ENCODE measurements at places on chromosomes 5 and 9.
A peak's percentile ranks its signal among the peaks of the same experiment; 100 is the strongest.

GRCh38 chr5:56316299-56316994 is 83.3 kb upstream of the ANKRD55 start:
- peak; percentile 60 for DNase-seq

DNA sequence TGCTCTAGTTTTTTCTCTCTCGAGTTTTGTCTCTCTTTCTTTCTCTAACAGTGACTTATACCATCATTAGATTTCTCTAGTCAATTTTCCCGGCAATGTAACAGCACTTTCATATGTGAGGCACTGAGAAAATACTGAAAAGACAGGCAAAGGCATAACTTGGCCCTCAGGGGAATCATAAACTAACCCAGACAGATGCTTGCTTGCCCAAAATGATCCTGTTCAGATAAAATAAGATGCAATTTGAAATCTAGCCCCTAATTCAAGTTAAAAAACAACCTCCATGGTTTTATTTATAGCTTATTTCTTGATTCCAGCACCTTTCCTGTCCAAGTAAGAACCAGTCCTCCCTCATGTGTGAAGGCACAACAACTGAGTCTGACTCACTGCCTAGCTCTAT is 294.6 kb downstream of the GAS1 start:
- no peak for DNase-seq

GRCh38 chr5:133706506-133707430 is 94.4 kb upstream of the FSTL4 start:
- DNase-seq = no peak

GRCh38 chr9:117616431-117616831 is 87.8 kb upstream of the TLR4 start:
- DNase-seq = no peak

DNA sequence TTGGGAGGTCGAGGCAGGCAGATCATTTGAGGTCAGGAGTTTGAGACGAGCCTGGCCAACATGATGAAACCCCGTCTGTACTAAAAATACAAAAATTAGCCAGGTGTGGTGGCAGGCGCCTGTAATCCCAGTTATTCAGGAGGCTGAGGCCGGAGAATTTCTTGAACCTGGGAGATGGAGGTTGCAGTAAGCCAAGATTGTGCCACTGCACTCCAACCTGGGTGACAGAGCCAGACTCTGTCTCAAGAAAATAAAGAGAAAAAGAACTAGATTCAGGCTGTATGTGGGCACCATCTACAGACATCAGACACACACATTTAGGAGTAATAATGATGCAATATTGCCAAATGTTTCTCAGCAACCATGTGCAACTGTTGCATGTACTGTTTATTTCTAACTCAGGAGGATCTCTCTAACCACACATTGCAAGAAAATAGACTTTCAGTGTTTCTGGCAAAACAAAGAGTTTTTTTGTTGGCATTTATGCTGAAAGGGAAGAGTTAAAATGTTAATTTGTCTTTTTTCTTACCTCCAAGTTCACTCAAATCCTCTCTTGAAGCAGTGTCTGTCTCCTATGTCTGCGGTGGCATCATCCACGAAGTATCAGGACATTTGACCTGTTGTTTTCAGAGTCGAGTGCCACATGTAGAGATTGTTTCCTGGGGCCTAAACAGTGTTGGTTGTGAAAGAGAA is 5.1 kb upstream of the ORM1 start:
- no peak for DNase-seq

DNA sequence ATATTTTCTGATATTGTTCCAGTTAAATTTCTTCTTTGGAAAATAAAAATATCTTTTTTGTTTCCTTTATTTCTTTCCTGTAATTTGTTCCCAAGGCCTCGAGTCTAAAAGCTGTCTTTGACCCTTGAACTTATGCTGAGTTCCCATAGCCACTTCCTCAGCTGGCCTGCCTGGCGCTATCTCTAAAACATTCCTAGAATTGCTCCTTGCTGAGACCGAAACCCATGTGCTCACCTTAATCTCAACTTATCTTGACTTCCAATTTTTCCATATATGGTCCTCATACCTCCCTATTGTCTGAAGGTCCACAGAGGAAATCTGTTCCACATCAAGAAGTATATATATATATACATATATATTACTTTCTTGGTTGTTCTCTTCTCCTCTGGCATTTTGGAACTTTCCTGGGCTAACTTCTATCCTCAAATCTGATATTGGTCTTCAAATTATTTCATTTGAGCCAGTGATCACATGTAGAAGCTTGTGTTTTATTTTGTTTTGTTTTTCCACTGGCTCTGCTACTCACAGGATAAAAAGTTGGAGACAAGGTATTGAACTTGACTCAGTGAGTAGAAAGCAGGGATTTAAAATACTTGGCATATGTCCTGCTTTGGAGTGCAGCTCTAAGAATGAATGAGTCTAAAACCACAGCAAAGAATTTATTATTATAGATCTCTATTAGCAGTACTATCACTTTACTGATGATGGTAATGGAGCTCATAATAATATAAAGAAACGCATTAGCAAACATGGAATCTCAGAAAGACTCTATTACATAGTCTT is 45.2 kb downstream of the ENC1 start:
- DNase-seq = no peak

GRCh38 chr9:70260606-70261005 is 1.8 kb downstream of the SMC5 start:
- no peak for DNase-seq

GRCh38 chr5:10801931-10802666 is 41.1 kb upstream of the DAP start:
- DNase-seq = no peak

DNA sequence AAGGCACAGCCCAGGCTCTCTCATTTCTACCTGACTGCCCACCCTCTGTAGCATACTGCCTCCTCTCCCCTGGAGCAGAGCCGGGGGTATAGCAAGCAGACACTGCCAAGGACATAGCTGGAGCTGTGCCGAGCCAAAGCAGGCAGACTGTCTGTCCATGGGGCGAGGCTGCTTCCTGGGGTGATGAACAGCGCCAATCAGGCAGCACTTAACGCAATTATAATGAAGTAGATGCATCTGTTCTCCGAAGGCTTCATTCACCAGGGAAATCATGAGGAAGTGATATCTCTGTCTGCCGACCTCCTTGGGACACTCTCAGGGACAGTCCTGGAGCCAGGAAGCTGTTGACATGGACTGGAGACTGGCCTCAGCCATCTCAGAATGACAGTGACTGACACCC is 230.7 kb downstream of the ASTN2 start:
- no peak for DNase-seq

GRCh38 chr5:7871653-7872052 is 2.7 kb downstream of the MTRR start:
- DNase-seq = peak; percentile 16

GRCh38 chr5:96036301-96036700 is 74.7 kb upstream of the ELL2 start:
- DNase-seq = no peak

GRCh38 chr9:72457366-72457765 is 64.0 kb upstream of the TMC1 start:
- DNase-seq = no peak

DNA sequence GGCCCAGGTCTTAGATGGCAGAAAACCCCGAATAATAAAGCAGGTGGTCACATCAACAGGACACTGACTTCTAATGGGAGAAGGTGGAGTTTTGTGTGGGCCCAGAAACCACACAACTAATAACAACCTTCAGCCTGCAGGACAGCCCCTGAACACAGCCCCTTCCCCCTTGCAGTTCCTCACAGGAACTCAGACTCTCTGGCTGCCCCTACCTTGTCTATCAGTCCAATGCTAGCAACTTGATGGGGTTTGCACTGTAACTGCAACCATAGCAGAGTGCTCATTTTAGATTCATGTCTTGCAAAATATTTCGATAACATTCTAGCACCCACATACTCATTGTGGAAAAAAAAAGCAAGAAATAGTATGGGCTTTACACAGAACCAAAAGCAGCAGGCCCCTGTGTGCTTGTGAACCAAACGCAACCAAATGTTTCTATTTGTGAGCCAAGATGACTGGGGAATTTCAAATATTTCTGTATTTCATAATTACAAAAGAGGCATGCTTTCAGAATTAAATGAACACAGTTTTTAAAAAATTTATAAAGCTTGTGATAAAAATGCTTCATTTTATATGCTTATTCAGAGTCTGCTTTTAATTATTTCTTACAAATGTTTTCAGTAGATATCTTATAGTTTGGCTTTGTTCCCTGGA is 62.7 kb upstream of the PDE4D start:
- DNase-seq = no peak

GRCh38 chr5:181131514-181131913 is 545 bp upstream of the OR2V1 start:
- no peak for DNase-seq

DNA sequence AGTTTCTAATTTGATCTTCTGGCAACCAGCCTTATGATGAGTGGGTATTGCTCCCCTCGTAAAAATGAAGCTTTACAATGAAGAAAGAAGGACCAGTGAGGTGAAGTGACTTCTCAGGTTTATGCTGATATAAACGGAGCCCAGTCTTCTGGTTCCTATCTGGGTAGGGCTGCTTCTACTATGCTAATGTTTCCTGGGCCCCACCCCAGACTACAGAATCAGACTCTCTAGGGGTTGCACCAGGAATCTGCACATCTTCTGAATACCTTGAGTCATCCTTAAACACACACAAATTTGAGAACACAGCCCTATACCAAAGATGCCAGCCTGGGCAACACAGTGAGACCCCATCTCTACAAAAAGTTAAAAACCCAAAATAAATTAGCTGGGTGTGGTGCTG is 16.2 kb downstream of the BTF3 start:
- DNase-seq = no peak

GRCh38 chr5:157464519-157465171 is 4.6 kb downstream of the NIPAL4 start:
- peak; percentile 23 for DNase-seq

- no peak for DNase-seq
Measured at GRCh38 chr9:108662091-108662875, 193.5 kb downstream of the ACTL7B start.

DNA sequence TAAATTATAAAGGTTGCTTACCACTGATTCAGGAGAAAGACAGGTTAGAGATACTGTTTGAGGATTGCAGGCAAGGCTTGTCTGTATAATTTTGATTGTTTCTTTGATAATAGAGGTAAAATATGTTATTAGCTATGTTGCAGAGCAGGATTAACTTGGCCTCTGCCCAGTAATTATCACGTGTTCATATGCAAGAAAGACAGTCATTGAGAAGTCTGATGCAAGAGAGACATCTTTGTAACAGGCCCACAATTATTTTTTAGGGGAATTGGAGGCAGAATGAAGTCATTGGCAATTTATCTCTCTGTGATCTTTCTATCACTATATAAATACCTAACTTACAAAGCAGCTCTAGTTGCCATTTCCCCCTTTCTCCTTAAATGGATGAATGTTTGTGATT is 46.0 kb downstream of the SLC44A1 start:
- peak; percentile 17 for DNase-seq

DNA sequence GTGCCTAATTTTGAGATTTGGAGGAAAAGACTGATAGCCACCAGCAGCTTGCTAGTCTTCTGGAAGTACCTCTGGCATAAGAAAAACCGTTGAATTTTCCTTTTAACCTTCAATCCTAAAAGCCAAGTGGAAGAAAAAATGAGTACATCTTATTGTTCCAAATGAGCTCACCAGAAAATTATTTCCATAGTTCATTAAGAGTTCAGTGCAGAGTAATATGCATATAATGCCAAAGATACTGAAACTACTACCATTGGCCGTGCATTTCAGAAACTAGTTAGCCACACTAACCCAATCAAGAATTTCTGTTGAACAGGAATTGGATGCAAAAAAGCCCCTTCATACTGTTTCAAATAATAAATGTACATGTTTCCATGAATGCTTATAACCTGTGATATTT is 607.9 kb downstream of the KCTD16 start:
- no peak for DNase-seq

GRCh38 chr9:10260501-10260900 is 352.3 kb downstream of the PTPRD start:
- no peak for DNase-seq

- DNase-seq = no peak
Measured at GRCh38 chr5:72377910-72378638, 57.9 kb downstream of the PTCD2 start.

DNA sequence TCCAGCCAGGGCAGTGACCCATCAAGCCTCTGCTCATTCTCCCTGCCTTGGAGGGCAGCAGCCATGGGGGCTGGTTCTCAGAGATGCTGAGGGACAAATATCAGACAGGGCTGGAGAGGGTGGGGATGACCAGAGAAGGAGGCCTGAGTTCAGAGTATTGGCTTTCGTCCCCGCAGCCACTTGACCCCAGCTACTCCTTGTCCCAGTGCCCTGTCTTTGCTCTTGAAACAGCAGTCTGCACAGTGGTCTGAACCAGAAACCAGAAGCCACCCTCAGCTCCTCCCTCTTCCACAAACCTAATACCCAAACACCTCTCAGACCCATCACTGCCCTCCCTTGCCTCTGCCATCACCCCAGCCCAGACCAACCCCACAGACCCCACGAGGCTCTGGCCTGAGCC is 36.3 kb upstream of the SMIM23 start:
- DNase-seq = no peak

DNA sequence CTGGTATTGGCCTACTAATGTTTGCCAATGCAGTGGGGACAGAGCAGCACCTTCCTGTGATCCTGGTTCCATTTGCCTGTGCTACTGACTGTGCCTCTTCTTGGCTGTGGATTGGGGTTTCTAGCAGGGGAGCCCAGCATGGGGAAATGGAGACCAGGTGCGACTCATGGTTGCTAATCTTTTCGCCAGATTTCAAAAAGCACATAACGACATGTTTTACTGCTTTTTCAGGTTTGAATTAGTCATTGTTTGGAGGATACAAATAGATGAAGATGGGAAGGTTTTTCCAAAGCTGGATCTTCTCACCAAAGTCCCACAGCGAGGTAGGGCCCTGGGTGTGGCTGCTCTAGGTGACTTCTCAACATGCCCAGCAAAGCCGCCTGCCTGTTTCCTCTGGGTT is 57.6 kb downstream of the IPPK start:
- no peak for DNase-seq

- DNase-seq = peak; percentile 5
Measured at GRCh38 chr5:74016373-74016772, 390.4 kb downstream of the ARHGEF28 start.

GRCh38 chr9:125409217-125409636 is 147.6 kb downstream of the GAPVD1 start:
- DNase-seq = peak; percentile 7

DNA sequence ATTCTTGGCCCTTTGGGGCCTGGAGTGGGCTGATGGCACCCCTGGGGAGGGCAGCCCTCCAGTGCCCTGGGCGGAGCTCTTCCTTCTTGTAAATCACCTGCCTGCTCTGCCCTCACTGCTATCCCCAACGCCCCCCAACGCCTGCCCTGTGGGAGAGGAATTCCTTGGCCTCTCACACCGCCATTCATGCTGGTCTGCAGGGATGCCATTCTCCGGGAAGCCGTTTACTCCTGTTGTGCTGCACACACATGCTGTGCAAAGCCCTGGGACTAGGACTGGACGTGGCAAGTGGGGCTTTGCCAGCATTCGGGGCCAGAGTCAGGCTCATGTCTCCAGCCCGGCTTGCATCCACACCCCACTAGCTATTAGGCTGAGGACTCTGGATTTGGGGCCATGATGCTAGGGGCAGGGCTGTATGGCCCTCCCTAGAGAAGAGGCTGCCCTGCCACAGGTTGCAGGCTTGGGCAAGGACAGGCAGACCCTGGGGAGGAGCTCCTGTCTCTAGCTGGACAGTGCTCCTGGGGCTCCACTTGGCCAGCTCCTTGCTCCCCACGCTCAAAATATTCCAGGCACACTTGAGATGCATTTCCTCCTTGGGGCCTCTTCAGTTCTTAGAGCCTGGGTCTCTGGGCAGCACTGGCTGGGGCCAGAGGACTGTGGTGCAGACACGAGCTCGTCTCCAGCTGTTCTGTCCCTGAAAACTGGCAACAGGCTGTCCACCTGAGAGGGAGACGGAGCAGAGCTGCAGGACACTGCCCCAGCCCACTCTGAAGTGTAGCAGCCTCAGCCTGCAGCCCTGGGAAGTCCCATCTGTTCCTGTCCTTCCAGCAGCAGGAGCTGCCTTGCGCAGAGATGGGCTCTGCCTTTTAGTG is 226.9 kb downstream of the CACNA1B start:
- DNase-seq = no peak
